ENCODE measurements at places on chromosomes 12 and 14. TPM values are rescaled to one million over a fixed set of nuclear protein-coding genes. Genes with fewer than 3 reads are reported as not detected.

The KRT8 gene
- 1,480 TPM for polyA plus RNA-seq

GRCh38 chr12:45668641-45669040 is 60.9 kb upstream of the ARID2 start:
- no peaks in the 10 kb centered on the region for H3K36me3 ChIP-seq
- no peak overlapping the region for H3K4me3 ChIP-seq
- H3K27me3 ChIP-seq = no peaks in the 10 kb centered on the region
- H3K27ac ChIP-seq = no peak overlapping the region
- no peak for DNase-seq

DNA sequence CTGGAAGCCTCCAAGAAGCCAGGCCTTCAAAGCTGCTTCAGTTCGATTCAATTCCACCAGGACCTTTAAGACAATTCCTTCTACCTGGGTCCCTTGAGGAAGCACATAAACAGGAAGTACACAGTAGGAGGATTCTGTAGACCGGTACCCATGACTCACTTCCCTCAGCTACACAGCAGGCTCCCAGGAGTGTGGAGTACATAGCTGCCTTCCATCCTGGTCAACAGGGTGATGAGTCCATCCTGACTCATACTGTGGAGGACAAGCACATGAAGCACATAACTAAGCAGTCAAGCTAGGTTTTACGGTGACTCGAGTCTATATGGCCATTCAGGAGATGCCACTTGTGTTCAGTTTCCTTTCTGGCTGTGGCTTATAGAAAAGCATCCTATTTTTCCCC is 197.6 kb upstream of the RBM19 start:
- H3K4me1 ChIP-seq = peaks cover 10% of the 10 kb centered on the region
- H3K4me3 ChIP-seq = no peak overlapping the region
- no peak overlapping the region for H3K27ac ChIP-seq
- DNase-seq = no peak
- no peaks in the 10 kb centered on the region for H3K36me3 ChIP-seq

- no peak overlapping the region for H3K27ac ChIP-seq
- no peaks in the 10 kb centered on the region for H3K36me3 ChIP-seq
- DNase-seq = no peak
- H3K27me3 ChIP-seq = no peaks in the 10 kb centered on the region
- H3K4me3 ChIP-seq = no peak overlapping the region
Measured at GRCh38 chr12:78244916-78245507, 414.3 kb downstream of the NAV3 start.

- H3K27me3 ChIP-seq = no peaks in the 10 kb centered on the region
- no peaks in the 10 kb centered on the region for H3K36me3 ChIP-seq
- H3K4me3 ChIP-seq = no peak overlapping the region
- H3K4me1 ChIP-seq = no peaks in the 10 kb centered on the region
- no peak overlapping the region for H3K27ac ChIP-seq
Measured at GRCh38 chr14:30312214-30312613, 246.7 kb upstream of the G2E3 start.

DNA sequence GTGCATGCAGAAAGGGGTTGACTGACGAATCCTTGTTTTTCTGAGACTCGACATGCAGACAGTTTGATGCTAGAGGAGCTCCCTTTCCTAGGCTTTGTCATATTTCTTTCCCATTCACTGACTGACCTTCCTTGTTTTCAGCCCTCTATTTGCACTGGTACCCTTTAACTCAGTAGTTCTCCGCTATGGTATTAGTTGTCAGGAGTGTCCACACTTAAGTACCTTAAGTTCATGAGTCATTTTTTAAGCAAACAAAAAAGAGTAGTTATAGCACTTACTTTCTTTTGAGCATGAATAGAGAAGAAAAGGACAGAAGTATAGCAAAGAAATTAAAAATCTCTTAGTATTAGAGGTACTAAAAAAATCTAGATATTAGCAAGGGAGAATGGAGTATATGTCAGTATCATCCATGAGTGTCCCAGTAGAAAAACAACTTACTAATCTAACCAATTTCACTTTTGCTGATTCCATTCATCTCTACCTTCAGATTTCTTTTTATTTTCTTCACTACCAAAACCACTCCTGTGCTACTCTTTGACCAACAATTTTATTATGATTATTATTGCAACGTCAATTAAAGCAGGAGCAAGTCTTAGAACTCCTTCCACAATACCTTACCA is 8.3 kb downstream of the ATP2B1 start:
- DNase-seq = no peak
- no peaks in the 10 kb centered on the region for H3K36me3 ChIP-seq
- no peak overlapping the region for H3K27ac ChIP-seq
- H3K4me1 ChIP-seq = peaks cover 3% of the 10 kb centered on the region
- H3K4me3 ChIP-seq = no peak overlapping the region

GRCh38 chr12:32135967-32136366 is 29.3 kb downstream of the BICD1 start:
- H3K36me3 ChIP-seq = no peaks in the 10 kb centered on the region
- no peaks in the 10 kb centered on the region for H3K27me3 ChIP-seq
- H3K4me1 ChIP-seq = peaks cover 7% of the 10 kb centered on the region
- H3K4me3 ChIP-seq = no peak overlapping the region

- no peak overlapping the region for H3K27ac ChIP-seq
- H3K27me3 ChIP-seq = no peaks in the 10 kb centered on the region
- DNase-seq = no peak
- H3K4me3 ChIP-seq = no peak overlapping the region
- no peaks in the 10 kb centered on the region for H3K36me3 ChIP-seq
- H3K4me1 ChIP-seq = no peaks in the 10 kb centered on the region
Measured at GRCh38 chr14:51449681-51450080, 202.0 kb upstream of the FRMD6 start.

The RTN1 gene
- 0.89 TPM for polyA plus RNA-seq

The RASAL1 gene
- 0.24 TPM for polyA plus RNA-seq

DNA sequence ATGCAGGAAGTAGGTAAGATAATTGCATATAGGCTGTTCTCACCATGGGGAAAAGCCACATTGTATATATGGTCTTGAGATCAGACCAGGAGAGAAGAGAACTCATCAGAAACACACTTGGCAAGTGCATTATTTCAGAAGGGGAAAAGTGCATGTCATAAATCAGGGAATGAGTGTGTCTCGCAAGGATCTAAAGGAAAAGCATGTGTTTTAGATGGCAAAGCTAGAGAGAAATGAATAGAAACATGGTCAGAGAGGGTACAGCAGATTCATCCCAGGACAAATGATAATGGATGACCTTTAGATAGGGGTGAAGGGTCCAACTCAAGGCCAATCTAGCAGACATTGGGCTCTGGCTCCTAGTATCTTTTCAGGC is 230.2 kb upstream of the NAV3 start:
- H3K27me3 ChIP-seq = no peaks in the 10 kb centered on the region
- H3K36me3 ChIP-seq = no peaks in the 10 kb centered on the region
- H3K27ac ChIP-seq = no peak overlapping the region
- no peak for DNase-seq
- no peak overlapping the region for H3K4me3 ChIP-seq
- no peaks in the 10 kb centered on the region for H3K4me1 ChIP-seq

DNA sequence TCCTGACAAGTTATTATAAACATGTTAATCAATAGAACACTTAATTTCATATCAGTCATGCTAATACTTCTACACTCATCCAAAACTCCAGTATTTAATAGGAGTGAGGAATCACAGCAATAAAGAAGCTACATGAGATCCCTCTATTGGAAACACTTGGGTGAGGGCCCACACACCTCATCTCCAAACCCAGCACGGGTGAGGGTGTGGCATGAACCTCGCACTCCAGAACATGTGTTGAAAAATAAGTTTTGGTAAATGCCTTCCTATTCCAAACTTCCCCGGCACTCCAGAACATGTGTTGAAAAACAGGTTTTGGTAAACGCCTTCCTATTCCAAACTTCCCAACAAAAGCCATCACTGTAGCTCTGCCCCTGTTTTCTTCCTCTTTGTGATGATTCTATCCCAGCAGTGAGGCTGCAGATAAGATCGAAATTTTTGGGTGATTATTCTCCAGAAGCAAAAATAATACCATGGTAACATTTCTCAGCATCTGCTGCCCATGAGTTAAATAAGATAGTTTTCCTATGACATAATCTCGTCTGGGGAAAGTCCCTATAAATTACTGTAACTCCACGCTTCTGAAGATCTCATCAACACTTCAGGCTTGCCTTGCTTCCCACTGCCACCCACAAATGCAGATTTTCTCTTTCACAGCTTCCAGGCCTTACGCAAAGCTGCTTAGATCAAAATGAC is 24.4 kb upstream of the PTPRB start:
- DNase-seq = no peak
- H3K4me3 ChIP-seq = no peak overlapping the region
- H3K27ac ChIP-seq = no peak overlapping the region
- no peaks in the 10 kb centered on the region for H3K4me1 ChIP-seq
- no peaks in the 10 kb centered on the region for H3K27me3 ChIP-seq

- peaks cover 24% of the 10 kb centered on the region for H3K4me1 ChIP-seq
- H3K27me3 ChIP-seq = no peaks in the 10 kb centered on the region
- no peak overlapping the region for H3K27ac ChIP-seq
- DNase-seq = no peak
- peaks cover 8% of the 10 kb centered on the region for H3K36me3 ChIP-seq
Measured at GRCh38 chr12:123528858-123529257, 4.7 kb downstream of the RILPL1 start.

The DLGAP5 gene
- 71.1 TPM for polyA plus RNA-seq

GRCh38 chr14:44783901-44784300 is 177.8 kb downstream of the KLHL28 start:
- DNase-seq = no peak
- H3K27ac ChIP-seq = no peak overlapping the region
- H3K4me3 ChIP-seq = no peak overlapping the region
- H3K36me3 ChIP-seq = no peaks in the 10 kb centered on the region
- H3K27me3 ChIP-seq = no peaks in the 10 kb centered on the region
- H3K4me1 ChIP-seq = peaks cover 5% of the 10 kb centered on the region

- H3K4me1 ChIP-seq = no peaks in the 10 kb centered on the region
- DNase-seq = no peak
- no peaks in the 10 kb centered on the region for H3K27me3 ChIP-seq
- H3K27ac ChIP-seq = no peak overlapping the region
- no peak overlapping the region for H3K4me3 ChIP-seq
- no peaks in the 10 kb centered on the region for H3K36me3 ChIP-seq
Measured at GRCh38 chr12:84551373-84551772, 361.2 kb downstream of the SLC6A15 start.

DNA sequence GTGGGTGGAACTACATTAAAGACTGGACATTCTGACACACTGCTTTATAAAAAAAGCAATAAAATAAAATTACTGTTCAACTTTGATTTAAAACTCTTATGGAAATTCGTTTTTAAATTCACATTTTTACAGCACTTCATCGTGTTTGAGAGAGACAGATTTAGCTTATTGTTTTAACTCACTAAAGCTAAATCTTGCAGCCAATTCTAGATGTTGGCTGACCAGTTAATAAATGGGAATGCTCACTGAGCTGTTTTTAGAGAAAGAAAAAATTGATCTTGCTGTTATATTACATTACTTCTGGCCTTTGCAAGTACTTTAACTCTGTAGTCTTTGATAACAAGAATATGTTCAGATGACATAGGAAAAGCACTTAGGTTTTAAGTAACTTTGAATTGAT is 157.1 kb downstream of the PLCZ1 start:
- no peak overlapping the region for H3K27ac ChIP-seq
- DNase-seq = no peak
- no peak overlapping the region for H3K4me3 ChIP-seq
- H3K4me1 ChIP-seq = no peaks in the 10 kb centered on the region

DNA sequence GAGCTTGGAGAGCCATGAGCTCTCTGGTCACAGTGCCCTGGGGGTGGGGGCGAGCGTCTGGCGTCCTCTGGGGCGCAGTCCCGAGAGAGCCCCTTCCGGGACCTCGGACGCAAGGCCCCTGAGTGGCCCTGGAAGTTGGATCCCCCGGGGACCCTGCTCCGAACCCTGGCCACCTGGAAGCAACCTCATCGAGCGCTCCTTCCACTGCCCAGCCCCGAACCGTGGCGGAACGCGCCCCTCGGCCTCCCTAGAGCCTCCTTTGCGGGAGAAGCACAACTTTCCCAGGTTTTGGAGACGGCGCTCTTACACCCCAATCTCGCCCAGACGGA is 1.2 kb downstream of the NOS1 start:
- H3K4me1 ChIP-seq = no peaks in the 10 kb centered on the region
- no peaks in the 10 kb centered on the region for H3K36me3 ChIP-seq
- H3K27me3 ChIP-seq = peaks cover 100% of the 10 kb centered on the region

The SPIC gene
- not detected for polyA plus RNA-seq

The PPFIA2 gene
- 41.2 TPM for polyA plus RNA-seq

Data from cardiac muscle cell (in vitro differentiated cells and primary cell).